ENCODE measurements at places on chromosomes 16 and 17.
A peak's percentile ranks its signal among the peaks of the same experiment; 100 is the strongest.

GRCh38 chr17:27306276-27306835 is 12.4 kb downstream of the WSB1 start:
- DNase-seq: no peak

DNA sequence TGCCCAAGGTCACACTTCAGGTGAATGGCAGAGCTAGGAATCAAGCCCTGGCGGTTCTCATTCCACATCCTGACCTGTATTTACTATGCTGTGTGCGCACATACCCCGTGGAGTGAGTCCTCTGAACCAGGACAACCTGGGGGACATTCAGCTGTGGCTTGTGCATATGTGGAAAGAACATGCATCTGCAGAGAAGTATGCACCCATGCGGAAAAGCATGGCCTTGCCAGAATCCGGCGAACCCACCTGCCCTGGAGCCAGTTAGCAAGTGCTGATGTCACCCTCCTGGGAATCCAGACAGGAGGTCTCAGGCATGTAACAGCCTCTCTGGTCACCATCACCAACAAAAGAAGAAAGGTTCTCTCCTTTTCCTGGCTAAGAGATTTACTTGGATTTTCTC is 1.9 kb downstream of the RASL10B start:
- no peak for DNase-seq

DNA sequence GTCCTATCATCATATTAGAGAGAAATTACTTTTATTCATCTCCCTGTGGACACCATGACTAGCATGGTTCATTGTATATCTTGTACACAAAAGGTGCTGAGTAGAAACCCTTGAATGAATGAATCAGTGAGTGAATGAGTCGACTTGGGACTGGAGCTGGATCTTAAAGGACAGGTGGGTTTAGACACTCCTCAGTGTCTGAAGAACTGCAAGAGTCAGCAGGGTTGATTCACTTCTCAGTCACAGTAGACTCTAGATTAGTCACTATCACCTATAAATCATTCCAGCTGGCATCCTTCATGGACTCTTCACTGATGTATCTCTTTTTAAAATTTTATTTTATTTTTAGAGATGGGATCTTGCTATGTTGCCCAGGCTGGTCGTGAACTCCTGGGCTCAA is 30.1 kb upstream of the PMFBP1 start:
- no peak for DNase-seq

- DNase-seq: no peak
Measured at GRCh38 chr16:79776243-79776847, 175.8 kb upstream of the MAF start.

DNA sequence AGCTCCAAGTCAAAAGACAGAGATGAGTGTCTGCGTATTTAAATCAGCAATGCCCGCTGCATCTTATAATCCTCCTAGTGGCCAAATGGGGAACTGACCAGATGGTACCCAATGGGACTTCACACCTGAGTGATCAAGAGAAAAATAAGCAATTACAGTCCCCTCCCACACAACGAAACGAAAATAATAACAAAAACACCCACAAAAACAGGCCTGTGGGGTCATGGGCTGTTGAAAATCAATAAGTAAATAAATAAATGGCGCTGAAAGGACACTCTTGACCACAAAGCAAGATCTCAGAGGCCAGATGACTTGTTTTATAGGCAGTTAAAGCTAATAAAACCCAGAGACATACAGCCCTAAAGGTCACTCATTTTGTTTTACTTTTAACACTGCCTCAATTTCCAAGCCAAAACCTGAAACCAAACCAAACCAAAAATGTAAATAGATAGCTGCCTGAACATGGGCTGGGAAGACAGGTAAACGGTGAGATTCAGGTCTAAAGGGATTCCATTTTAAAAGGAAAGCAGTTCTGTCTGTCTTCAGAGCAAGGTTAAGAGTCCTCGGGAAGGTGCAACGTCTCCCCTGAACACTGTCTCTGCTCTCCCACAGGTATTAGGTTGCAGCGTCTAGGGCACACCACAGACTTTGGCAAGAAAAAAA is 1.3 kb downstream of the ZNF821 start:
- peak; percentile 64 for DNase-seq

- DNase-seq: no peak
Measured at GRCh38 chr16:28193530-28194423, 18.0 kb downstream of the XPO6 start.

GRCh38 chr16:75818491-75818890 is 92.2 kb upstream of the CPHXL start:
- no peak for DNase-seq

DNA sequence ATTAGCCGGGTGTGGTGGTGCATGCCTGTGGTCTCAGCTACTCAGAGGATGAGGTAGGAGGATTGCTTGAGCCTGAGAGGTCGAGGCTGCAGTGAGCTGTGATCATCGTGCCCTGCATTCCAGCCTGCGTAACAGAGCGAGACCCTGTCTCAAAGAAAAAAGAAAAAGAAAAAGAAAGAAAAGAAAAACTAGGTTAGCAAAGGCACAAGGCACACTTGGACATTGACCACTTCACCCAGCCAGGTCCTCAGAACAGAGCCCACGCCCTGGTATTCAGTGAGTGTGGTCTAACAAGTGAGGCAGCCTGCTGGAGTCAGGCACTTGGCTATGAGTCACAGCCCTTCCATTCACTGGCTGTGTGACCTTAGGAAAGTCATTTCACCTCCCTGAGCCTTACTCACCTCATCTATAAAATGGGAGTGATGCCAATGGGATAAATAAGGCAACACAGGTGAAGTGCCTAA is 10.4 kb downstream of the MILR1 start:
- no peak for DNase-seq

DNA sequence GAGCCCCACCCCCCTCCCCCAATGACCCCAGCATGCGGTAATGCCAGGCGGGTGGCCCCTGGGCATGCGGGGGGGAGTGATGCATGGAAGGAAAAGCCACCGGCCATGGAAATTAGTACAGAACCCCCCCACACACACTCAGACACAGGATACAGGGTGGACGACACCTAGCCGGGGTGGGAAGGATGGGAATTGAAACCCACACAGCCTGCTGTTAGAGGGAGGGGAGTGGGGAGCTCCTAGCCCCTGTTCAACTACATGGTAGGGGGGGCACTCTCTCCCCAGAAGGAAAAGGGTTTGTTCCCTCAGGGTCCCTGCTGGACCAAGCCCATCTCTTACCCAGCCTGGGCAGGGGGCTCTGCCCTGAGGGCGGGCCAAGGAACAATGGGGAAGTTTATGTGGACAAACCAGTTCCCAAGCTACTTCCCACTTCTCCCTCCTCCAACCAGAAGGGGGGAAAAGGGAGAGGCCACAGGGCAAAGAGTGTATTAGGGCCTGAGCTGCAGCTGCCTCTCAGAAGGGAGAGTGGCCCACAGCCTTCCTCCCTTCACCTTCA is 5.2 kb downstream of the TMUB2 start:
- no peak for DNase-seq

DNA sequence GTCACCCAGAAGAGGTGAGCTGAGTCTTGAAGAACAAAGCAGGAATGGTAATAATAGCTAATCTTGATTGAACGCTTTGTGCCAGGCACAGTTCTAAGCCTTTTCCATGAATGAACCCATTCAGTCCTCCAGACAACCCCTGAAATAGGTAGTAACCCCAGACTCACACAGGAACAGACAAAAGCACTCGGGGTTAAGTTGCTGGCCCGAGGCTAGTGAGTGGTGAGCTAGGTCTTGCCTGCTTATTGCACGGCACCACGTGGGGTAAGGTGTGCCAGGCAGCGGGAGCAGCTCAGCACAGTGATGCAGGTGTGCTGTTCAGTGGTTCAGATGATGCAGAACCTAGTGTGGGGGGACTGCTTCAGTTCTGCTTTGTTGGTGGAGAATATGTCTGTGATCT is 181.6 kb downstream of the RAB11FIP4 start:
- DNase-seq: no peak

DNA sequence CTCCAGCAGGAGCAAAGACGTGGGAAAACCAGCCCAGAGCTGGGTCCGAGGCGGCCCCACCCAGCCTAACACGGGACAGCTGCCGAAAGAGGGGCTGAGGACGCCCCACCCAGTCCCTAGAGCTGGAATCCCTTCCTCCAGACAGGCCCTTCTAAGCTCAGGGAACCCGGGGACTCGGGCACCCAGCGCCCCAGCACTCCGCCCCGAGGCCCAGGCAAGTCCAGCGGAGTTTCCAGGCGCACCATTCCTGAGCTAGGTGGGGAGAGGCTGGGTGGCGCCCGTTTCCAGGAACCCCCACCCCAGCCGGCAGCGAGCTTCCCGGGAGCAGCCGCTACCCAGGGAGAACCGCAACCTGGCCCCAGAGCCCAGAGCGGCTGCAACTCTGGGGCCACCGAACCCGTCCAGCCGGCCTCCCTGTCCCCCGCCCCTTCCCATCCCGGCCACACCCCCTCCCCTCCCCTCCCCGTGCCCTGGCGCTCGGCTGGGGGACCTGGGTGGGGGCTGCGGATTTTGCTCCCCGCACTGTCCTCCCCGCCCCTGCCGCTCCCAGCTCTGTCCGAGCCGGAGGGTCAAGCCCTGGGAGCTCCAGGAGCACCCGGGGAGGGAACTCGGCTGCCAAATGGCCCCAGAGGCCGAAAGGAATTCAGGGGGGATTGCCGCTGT is 536 bp downstream of the TMC6 start:
- DNase-seq: no peak

DNA sequence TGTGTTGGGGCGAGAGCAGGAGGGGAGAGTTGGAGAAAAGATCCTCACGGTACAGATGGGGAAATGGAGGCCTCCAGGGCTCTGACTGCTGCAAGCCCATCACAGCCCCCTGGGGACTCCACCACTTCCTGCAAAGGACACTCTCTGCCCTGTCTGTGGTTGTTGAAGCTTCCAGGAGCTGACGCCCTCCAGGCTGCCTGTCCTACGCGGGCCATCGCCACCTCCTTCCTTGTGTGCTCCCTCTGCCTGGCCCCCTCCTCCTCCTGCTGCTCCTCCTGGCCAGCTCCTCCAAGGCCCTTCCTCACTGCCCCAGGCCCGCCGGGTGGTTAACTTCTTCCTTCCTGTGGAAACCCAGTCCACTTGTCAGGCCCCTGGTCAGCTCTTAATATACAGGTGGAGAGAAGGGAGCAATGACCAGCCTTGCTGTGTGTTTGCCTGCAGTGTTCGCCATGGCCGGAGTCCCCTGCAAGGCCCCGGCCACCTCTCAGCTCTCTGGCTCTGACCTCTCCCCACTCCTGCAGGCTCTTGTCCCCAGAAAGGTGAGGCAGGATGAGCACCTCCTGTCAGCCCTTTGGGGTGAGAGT is 18.4 kb upstream of the STAC2 start:
- DNase-seq: no peak

GRCh38 chr17:76039121-76039520 is 12.0 kb upstream of the EVPL start:
- DNase-seq: no peak

DNA sequence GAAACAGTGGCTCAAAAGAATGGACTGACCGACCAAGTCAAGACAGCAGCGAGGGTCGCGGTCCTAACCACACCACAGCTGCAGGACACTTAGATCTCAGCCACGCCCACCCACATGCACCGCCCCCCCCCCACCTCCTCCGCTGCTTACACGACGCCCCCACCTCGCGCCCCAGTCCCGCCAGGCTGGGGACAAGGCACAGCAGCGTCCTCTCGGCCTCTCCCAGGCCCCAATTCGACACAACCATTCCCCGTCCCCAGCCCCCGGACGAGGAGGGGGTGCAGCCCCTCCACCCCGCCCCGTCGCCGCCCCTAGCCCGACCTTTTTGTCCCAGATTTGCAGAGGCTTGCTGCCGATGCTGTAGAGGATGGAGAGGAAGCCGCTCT is 477 bp downstream of the CFAP20 start:
- no peak for DNase-seq

- DNase-seq: no peak
Measured at GRCh38 chr17:36088670-36089338, 1.1 kb downstream of the CCL3 start.

DNA sequence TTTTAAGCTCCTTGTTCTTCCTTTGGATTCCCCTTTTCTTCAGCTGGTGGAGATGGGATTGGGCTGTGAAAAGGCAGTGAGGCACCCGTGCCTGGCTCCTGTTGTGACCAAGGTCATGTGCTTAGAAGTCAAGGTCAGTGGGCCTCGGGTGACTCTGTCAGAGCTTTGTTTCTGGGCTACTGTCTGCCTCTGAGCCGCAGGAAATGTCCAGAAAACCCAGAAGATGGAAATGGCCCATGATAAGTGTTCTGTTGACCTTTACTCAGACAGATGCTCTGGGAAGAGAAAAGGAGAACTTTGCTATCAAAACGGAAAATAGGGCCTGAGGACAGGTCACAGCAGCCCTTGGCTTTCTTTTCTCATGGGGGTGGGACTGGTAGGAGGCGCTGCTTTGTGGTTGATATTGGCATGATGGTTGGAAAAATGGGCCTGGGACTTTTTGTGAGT is 2.9 kb downstream of the ABCC1 start:
- no peak for DNase-seq

DNA sequence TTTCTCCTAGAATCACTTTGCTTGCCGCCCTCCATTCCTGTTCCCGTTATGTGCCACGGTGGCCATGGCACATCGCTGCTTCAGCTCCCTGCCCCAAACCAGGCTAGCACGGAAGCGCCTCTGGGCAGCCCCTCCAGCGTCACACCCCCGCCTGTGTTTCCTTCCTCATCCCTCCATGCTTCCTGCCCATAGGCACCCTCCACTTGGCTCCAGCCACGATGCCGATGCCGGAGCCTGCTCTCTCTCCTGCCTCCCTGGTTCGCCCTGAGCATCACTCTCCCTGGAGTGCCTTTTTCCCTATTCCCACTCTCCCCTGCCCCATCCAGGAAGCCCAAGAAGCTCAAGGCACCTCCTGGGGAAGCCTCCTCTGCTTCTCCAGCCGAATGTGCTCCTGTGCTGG is 3.2 kb upstream of the ARHGAP23 start:
- DNase-seq: no peak

GRCh38 chr16:46882304-46882939 is 1.7 kb upstream of the GPT2 start:
- DNase-seq: no peak

DNA sequence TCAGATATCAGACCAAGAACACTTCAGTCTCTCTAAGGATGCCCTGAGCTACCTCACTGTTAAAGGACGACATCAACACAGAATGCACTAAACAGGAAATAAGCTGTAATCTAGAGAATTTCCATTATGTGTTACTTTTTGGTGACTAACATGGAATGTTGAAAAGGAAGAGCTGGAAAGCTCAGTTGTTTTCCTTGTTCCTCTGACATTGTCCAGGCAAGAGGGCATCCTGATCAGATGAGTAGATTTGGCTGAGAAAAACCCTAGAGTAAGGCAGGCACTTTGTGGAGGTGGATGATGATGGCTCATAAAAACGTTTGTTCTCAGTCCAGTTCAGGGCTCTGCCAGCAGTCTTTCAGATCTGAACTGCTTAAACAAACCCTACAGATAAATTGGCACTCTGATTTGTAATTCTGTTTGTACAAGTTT is 34.0 kb downstream of the DGKE start:
- no peak for DNase-seq
